DMS79 (cell line): ENCODE measurements at places on chromosomes 6 and 20.

GRCh38 chr6:42165016-42165415 lies 8.1 kb upstream of the GUCA1A start:
- no peak for DNase-seq

- DNase-seq = no peak
These were observed 92.7 kb downstream of the SLX4IP start for GRCh38 chr20:10527781-10528180.

DNA sequence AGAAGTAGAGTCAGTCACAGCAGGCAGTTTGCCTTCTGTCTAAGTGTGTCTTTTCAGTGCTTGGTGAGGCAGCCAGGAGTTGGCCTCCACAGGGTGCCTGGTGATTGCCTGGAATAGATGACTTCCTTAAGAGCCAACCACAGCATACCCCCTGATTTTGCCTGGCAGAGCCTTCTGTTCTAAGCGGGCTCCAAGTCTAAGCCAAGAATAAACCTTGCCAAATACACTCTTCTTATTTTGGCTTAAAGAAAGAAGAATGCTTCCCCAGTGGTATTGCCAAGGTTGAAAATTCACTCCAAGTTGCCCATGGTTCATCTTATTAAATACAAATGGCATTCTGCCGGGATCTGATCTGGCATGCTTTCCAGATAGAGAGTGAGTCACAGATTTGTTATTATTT lies 1424.8 kb upstream of the EYS start:
- no peak for DNase-seq

DNA sequence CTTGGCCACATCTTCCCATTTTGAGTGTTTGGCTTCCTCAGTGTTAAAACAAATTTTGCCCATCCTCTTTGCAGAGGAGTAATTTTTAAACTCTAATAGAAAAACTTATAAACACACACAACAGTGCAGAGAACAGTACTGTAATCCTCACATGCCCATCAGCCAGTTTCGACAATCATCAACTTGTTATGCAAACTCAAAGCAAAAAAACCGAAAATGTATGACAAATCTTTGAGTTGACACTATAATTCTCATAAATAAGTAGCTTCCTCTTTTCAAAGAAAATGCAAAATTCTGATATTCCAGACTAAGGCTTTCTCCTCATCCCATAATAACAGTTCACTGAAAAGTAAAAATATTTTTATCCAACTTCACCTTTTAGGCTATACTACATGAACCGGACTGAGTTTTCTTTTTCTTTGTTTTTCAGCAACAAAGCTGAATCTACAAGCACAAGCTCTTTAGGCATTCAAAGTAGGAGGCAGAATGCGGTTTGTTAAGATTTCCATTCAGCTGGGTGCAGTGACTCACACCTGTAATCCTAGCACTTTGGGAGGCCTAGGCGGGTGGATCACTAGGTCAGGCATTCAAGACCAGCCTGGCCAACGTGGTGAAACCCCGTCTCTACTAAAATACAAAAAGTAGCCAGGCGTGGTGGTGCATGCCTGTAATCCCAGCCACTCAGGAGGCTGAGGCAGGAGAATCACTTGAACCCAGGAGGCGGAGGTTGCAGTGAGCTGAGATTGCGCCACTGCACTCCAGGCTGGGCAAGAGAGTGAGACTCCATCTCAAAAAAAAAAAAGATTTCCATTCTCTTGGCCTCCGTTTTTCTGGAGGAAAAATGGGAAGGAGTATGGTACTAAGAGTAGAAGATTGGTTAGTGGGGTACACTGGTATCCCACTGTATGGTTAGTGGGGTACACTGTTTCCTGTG lies 74.8 kb downstream of the GCNT2 start:
- no peak for DNase-seq

- no peak for DNase-seq
These were observed 86.8 kb downstream of the CDC40 start for GRCh38 chr6:110266996-110267395.

DNA sequence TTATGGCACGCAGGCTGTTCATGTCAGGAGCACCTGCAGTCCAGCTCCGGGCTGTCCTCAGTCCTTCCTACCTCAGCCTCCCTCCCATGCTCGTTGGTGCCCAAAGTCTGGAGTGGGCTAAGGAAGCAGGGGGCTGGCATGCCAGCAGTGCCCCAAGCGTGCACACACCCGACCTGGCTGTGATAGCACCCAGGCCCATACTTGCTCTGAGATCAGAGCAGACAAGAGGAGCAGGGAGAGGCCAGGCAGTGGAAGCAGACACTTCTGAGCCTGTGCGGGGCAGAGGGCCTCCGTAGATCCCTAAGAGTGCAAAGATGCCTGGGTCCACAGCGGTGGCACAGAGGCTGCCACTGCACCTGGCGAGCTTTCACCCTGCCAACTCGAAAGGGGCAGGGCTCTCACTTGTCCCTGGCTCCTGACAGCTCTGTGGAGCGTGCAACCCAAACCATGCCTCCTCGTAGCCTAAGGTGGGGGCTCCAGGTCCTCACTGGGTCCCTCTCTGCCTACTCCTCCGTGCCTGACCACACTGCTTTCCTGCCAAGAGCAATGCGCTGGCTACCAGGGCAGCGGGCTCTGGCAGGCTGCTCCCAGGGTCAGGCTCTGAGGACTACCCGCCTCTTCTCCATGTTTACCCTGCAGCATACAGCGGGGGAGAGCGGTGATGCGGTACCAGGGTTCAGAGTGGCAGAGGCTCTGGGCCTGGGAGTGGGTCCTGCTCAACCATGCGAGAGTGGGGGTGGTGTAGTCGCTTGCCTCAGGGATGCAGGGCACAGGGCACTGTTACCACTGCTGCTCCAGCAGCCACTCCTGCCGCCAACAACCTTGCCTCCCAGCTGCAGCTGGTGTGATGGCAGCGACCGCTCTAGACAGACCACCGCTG lies 59.5 kb downstream of the MANEA start:
- no peak for DNase-seq

GRCh38 chr6:1527073-1527457 lies 82.7 kb upstream of the FOXC1 start:
- DNase-seq = no peak

DNA sequence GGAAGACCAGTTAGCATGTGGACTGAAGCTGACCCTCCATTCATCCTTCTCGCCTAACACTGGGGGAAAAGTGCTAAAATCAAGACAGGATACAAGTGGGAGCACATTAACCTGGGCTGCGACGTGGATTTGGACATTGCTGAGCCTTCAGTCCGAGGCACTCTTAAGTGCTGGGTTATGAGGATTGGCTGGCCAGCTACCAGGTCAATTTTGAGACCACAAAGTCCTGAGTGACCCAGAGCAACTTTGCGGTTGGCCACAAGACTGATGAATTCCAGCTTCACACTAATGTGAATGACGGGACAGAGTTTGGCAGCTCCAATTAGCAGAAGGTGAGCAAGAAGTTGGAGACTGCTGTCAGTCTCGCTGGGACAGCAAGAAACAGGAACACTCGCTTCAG lies 20.7 kb downstream of the FUCA2 start:
- DNase-seq = no peak

DNA sequence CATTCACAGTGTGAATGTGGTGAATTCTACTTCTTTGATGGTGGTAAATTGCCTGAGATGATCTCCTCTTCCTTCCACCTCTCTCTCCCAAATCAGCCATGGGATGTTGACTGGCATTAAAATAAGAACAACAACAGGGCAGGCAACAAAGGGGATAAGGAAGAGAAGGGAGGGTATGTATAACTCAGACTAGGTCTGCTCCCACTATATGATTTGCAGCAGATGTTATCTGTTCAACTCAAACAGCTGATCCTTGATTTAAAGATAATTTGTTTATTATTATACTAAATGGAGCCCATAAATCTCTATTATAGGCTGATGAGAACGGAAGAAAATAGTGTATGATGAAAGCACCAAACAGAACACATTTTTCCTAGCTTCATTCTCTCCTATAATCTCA lies 262.0 kb downstream of the BTBD3 start:
- no peak for DNase-seq

DNA sequence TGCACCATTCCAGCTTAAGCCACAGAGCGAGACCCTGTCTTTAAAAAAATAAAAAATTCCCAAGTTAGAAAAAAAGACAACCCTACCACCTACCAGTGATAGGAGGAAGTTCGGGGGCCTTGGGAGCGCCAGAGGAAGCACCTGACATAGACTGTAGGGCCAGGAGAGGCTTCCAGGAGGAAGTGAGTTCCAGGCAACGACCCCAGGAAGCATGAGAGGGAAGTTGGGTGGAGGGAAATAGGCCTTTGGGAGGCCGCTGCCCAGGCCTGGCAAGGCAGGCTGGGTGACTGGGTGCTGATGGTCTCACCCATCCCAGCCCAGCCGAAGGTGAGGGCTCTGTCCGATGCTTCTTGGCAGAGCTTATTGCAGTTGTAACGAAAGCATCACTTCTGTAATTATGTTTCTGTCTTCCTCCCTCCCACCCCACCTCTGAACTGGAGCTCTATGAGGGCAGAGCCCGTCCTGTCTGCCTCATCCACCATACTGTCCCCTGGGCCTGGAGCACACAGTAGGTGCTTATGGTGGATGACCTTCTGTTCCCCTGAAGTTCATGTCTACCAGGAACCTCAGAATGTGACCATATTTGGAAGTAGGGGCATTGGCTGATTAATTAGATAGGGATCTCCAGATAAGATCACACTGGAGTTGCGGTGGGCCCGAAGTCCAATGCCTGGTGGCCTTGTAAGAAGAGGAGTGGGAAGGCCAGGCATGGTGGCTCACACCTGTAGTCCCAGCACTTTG lies 54.1 kb downstream of the UBE2V1 start:
- no peak for DNase-seq

- no peak for DNase-seq
These were observed 23.2 kb downstream of the L3MBTL3 start for GRCh38 chr6:130041594-130041993.

- no peak for DNase-seq
These were observed 383.0 kb upstream of the JARID2 start for GRCh38 chr6:14862845-14863244.

DNA sequence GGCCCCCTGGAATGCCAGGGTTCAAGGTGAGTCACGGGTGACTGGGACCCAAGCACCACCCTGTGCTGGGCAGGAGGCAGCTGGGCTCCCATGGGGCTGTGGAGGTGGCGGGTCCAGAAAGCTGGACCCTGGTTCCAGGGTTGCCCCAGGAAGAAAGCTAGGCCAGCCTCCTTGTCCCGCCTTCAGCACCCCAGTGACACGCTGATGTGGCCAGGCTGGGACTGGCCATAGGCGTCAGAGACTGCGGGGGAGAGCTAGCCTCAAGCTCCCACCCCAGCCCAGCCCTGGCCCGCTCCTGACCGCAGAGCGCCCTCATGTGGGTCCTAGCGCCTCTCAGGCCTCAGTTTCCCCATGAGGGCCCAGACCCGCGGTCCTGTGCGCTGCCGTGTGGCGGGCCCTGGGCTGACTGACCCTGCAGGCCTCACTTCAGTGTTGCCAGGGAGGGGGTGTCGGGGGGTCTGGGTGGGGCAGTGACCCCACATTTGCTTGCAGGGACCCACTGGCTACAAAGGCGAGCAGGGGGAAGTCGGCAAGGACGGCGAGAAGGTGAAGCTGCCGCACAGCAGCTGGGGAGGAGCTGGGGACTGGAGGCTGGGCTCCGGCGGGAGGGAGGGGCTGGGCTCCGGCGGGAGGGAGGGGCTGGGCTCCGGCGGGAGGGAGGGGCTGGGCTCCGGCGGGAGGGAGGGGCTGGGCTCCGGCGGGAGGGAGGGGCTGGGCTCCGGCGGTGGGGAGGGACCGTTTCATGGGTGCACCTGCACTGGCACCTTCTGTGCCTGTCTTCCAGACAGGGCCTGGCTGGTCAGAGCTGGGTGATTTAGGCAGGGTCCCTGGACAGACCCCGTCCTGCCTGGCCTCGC lies 7.9 kb downstream of the COL9A3 start:
- no peak for DNase-seq

DNA sequence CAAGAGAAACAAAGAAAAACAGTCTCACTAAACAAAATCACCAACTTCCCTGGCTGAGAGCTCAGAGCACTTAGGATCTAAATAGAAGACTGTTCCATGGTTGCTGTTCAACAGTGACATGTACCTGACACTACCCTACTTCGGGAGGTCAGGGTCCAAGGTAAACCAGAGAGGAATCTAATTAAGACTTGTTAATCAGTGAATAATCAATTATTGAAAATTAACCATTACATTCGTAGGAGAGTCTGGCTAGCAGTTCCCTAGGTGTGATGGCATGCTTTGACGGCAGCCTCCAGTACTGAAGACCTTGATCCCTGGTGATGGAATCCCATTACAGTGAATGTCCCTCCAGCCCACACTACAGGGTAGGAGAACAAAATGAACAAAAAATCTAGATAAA lies 154.0 kb upstream of the AFDN start:
- DNase-seq = no peak

DNA sequence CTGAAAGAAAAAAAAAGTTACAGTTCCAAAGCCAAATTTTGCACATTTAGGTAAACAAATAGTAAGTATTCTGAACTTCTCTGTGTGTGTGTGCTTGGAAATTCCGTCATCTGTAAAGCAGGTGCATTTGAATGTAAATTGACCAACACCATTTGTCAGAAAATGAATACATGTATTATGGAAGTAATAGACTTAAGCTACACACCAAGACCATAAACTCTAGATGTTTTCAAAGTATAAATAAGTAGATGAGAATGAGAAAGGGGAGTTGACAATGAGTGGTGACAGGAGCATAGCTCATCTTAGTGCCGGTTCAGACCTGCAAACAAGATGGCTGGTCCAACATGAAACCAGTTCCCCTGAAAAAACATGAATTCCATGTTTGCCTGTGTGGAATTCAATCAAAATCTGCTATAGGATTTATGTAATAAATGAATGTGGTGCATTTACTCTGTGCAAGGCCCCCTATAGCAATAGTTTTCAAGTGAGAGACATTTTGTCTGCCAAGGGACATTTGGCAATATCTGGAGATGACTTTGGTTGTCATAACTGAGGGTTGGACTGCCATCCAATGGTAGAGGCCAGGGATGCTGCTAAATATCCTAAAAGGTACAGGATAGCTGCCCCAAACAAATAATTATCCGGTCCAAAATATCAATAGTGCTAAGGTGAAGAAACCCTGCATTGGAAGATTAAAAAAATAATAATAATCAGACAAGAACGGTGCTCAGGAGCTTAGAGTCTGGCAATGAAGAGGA lies 11.0 kb upstream of the FILIP1 start:
- DNase-seq = no peak

GRCh38 chr20:52242237-52243230 lies 51.0 kb upstream of the ZFP64 start:
- DNase-seq = no peak

DNA sequence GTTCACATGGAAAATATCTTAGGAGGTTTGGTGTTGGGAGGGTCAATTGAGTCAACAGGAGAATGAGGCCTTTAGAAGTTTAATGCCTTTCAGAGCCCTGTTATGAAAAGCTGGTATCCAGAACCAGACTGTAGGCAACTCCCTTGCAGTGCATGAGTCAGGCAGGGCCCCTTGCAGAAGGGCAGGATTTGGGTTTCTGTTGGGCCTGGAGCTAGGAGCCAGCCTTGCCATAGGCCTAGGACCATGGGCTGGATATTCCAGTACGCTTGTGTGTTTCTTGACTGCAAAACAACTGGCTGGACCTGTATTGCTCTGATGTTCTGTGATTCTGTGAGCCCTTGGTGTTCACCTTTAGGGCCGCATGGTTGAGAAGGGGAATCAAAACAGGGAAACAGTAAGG lies 350.9 kb upstream of the PRND start:
- DNase-seq = no peak

- no peak for DNase-seq
These were observed 33.0 kb downstream of the MRAP2 start for GRCh38 chr6:84066536-84066935.
